ENCODE measurements at places on chromosomes 5 and 9. TPM values are rescaled to one million over a fixed set of nuclear protein-coding genes. Genes with fewer than 3 reads are reported as not detected.

Gene PCDHGB1
- polyA plus RNA-seq: 0.45 TPM

GRCh38 chr5:139658928-139659667, 10.9 kb downstream of the CXXC5 start:
- no peak for DNase-seq

GRCh38 chr9:88536023-88536324, 996 bp downstream of the NXNL2 start:
- no peak for DNase-seq

- DNase-seq: no peak
These were observed 16.1 kb downstream of the RAI14 start for GRCh38 chr5:34672196-34672595.

DNA sequence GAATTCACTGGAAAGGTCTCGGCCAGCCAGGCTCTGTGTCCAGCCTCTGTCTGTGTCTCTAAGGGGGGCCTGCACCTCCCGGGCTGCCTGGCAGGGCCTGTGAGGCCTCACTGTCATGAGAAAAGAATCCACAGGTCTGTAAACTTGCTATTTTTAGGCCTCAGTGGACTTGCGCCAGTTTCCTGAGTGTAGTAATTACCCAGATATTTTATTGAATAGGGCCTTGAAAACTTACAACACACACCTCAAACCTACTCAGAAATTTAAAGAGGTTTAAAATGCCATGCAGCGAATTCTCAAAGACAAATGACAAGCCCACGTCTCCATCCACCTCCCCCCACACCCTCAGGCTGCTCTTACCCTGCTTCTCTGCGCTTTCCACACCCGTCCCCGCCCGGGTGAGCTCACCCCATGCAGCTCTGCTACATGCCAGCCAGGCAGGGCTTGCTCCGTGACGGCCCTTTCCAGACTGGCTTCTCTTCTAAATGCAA, 8.8 kb upstream of the TENT4A start:
- peak; percentile 50 for DNase-seq

- DNase-seq: no peak
These were observed 293.7 kb downstream of the KIF4B start for GRCh38 chr5:155307229-155307628.
